ENCODE measurements at places on chromosomes 1 and 21.

- no peak for DNase-seq
These were observed 3.0 kb upstream of the TNFRSF4 start for GRCh38 chr1:1216770-1217620.

- DNase-seq = no peak
These were observed 199.2 kb upstream of the ST6GALNAC5 start for GRCh38 chr1:76668046-76668445.

DNA sequence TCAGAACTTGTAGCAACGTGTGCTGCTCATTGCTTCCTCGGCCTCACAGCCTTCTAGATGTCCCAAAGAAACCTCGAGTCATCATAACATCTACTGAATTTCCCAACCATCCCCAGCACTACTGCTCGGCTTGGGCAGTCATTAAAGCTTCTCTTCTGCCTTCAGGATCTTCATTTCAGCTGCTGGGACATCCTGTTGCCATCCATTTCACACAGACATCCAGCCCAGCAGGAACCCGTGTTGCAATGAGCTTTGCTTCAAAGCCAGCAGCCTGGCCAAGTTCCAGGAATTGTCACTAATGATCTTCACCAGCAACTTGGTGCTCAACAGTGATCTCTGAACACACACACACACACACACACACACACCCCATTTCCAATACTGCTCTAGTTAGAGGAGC lies 18.5 kb downstream of the WLS start:
- no peak for DNase-seq

- DNase-seq = peak; percentile 72
These were observed 11.4 kb downstream of the FAM229A start for GRCh38 chr1:32350785-32351398.

DNA sequence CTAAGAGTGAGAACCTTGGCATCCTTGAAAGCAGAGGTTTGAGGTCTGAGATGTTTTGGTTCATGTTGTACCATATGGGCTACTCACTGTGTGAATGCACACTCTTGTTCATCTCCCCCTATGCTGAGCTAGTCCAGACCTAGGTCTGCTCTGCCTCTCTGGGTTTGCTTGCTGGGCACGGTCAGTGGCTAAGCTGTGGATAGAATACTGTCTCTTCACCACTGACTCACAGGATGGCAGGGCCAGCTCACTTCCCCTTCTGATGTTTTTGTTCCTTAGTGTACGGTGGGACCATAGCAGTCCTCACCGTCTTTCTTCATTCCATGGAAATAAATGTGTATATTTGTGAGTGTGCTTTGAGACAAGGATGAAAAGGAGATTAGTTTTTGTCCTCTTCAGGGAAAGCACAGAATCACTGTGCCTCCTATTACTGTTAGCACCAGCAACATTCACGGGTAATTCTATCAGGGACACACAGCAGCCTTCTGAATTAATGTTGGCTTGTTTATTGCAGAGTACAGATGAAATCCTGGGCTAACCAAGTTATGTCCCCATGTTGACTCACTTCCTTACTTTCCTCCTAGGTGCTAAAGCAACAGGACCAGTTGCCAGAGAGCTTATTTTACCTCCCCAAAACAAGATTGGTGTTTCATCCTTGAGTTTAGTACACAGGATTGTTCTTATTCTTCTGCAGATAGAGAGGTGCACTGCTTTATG lies 56.9 kb upstream of the IVNS1ABP start:
- DNase-seq = peak; percentile 85

- DNase-seq = no peak
These were observed 223.2 kb downstream of the FOXD2 start for GRCh38 chr1:47661040-47661439.

DNA sequence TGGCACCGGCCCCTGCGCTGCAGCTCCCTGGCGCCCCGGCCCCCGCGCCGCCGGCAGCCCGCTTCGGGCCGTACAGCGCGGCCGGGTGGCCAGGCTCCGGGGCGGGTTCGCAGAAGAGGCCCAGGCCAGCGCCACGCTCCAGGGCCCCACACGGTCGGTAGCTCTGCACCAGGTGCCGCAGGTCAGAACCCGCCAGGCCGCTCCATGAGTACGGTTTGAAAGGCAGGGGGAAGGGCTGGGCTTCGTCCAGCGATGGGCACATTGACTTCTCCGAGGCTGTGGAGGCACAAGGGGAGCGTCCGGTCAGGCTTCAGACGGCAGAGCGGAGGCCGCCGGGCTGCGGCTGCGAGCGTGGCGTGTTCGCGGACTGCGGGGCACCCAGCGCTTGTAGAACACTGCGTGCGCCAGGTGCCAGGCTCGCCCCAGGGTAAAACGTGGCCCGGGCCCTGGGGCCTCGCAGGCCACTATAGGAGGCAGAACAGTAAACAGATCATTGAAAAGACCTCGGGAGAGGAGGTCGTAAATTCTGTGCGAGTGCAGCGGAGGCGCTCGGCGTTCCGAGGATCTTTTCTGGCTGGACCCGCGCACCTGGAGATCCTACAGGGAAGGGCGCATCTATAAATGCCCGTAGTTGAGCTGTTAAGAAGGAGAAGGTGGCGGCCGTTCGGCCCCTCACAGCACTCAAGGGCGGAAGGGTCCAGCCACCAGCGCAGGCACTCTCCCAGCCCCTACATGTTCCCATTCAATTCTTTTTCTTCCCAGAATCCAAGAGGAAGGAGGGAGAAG lies 5.7 kb downstream of the GFI1 start:
- DNase-seq = peak; percentile 59

DNA sequence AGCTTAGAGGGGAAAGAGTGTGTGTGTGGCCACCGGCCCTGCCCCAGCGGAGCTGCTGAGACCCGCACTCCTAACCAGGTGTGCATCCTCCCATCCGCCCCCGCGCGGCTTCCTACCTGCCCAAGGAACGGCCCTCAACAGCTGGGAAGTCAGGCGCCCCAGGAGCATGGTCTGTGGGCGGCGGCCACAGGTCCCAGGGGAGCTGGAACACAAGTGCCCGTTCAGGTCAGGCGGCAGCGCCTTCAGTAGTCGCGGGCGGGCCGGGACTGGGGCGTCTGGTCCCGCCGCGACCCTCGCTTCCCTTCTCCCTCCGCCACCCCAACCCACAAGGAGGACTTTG lies 448 bp downstream of the AURKAIP1 start:
- peak; percentile 67 for DNase-seq

DNA sequence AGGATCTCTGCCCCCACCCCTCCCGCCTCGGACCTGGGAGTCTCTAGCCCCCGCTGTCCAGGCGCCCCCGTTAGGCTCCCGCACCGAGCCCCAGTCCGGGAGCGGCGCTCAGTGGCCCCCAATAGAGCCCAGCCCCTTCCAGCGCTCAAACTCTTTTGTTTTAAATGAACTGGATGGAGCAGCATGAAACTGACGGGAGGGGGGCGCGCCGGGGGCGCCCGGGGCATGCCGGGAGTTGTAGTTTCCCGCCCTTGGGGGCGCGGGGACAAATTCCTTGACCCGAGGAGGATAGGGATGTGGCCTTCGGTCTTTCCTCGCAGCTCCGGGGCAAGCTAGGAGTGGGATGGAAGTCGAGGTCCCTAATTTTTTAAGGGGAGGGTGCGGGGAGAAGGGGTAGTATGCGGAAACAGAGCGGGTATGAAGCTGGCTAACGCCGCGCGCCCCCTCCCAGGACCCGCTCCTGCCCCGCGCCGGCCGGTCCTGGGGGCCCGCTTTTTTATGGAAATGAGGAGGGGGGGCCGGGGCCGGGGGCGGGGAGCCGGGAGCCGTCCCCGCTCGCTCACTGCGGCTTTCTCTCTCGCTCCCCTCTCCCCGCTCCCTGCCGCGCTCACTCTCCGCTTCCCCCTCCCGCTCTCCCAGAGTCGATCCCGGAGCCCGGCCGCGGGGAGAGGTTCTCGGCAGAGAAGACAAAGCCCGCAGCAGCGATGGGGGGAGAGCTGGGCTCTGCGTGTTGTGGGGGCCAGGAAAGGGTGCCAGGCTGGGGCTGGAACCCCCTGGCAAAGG lies at the start of gene MEX3A:
TSS of gene MEX3A (minus strand) at position 157 of the 783 bp plus-strand sequence. CDS start 467 bp downstream, outside the sequence.
- DNase-seq = peak; percentile 73

DNA sequence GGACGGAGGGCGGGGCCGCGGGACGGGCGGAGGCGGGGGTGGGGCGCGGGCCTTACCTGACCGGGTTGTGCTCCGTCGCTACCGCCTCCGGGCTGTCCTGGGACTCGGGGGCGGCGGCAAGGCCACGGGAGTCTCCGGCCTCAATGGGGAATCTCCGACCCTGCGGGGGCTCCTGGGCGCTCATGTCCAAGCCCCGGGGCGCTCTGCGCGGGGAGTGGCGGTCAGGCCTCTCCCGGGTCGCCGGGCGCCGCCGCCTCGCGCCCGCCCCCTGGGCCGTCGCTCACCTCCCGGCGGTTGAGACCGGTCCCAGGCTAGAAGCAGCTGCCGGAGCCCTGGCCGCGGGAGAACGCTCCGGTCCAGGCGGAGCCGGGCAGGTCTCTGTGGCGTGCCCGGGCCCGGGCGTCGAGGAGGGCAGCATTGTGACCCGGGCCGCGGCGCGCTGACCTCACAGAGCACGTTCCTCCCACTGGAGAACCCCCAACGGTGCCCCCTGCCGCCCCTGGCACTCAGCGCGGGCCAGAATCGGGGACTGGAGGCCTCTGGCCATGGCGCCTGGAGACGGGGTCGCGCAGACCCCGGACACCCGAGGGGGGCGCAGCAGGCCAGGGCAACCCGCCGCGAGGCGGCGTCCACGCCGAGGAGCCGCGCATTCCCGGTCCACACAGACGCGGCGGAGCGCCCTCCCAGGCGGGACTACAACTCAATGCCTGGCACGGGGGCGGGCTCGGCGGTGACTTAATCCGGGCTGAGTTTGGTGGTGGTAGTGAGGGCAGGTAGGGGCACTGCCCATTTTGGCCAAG lies 411 bp downstream of the FAM229A start:
- DNase-seq = no peak

GRCh38 chr1:73511038-73511437 lies 686.9 kb downstream of the LRRIQ3 start:
- DNase-seq = no peak

- no peak for DNase-seq
These were observed 17.2 kb downstream of the PDZK1 start for GRCh38 chr1:145689922-145690321.

GRCh38 chr1:201222125-201222524 lies 31.5 kb downstream of the IGFN1 start:
- no peak for DNase-seq

DNA sequence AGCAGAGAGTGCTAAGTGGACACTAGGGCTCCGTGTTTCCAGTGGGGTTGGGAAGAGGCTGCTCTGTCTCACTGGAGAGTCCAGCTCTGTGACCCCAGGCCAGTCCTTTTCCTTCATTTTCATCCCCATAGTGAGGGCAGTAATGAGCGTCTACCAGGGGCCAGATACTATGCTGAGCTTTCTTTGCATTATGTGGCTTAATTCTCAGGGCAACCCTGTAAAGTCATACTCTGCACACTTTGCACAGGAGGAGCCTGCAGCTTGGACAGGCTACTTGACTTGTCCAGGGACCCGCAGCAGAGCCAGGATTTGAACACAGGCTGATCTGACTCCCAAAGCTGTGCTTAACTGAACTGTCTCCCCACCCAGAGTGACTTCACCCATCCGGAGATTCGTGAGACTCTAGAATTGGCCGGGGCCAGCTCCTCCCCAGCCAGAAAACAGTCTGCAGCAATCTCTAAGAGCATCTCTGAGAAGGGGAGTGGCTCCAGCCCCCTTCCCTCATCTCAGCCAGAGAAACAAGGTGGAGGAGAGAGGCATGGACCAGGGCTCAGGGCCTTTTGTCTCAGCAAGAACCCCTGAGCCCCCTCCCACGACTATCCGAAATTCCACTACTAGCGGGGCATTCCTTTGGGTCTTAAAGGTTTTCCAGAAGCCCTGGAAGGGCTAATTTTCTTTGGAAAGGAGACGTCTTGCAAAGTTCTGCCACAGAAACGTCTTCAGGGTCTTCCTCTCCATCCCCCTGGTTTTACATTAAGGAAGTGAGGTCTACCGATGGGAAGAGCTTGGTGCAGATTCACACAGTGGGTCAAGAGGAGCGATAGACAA lies 866 bp upstream of the FNDC5 start:
- DNase-seq = peak; percentile 36

DNA sequence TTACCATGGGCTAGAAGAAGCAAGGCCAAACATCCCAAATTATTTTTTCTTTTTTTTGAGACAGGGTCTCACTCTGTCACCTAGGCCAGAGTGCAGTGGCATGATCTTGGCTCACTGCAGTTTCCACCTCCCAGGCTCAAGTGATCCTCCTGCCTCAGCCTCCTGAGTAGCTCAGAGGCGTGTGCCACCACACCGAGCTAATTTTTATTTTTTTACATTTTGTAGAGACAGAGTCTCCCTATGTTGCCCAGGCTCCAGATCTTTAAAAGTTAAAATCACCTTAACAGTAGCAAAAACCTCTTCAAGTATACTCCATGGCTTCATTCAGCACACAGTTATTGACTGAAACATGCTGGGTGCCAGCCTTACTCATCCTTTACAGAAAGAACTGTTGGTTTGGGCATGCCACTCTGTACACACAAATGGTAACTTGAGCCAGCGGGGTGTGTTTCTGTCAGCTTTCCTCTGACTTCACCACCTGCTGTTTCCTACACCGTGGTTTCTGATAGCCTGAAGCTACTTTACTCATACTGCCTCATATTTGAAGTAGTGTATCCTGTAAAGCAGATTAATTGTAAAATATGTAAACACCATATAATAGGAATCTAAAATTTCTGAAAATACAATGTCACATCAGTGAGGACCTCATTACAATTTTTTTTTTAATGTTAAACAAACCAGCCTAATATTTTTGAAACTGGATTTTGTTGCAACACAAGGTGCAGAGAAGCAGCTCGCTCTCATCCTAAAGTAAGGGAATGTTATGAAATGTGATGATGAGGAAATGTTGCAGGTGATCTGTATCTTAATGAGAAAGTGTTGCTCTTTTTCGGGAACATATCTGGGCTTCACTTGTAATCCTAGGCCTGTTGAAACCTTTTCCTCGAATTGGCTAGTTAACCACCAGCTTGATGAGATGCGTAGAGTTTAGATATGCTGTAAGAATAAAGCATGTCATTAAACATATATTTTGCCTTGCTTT lies 113.9 kb downstream of the ATP5PO start:
- DNase-seq = peak; percentile 35

GRCh38 chr1:162035241-162035640 lies 11.6 kb upstream of the OLFML2B start:
- DNase-seq = no peak

DNA sequence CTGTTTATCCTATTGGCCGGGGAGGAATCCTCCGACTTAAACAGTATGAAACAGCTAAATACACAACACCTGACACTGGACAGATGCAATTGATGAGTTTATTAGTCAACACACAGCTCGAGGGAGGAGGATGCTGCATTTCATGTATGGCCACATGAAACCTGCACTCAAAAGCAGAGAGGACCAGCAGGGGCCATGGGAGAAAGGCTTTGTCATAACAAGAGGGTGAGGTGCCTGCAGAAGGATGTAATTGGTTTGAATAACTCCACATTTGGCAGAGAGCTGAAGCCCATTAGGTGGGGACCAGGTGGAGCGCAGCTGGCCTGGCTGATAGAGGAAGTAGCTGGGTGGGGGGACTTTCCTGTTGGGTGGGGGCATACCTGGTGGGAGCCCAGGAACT lies 599.1 kb downstream of the PTPRU start:
- DNase-seq = no peak

GRCh38 chr21:15005391-15005790 lies 59.4 kb downstream of the NRIP1 start:
- no peak for DNase-seq

Measured in NB4 (cell line).